ENCODE measurements at places on chromosomes 12 and 14.

DNA sequence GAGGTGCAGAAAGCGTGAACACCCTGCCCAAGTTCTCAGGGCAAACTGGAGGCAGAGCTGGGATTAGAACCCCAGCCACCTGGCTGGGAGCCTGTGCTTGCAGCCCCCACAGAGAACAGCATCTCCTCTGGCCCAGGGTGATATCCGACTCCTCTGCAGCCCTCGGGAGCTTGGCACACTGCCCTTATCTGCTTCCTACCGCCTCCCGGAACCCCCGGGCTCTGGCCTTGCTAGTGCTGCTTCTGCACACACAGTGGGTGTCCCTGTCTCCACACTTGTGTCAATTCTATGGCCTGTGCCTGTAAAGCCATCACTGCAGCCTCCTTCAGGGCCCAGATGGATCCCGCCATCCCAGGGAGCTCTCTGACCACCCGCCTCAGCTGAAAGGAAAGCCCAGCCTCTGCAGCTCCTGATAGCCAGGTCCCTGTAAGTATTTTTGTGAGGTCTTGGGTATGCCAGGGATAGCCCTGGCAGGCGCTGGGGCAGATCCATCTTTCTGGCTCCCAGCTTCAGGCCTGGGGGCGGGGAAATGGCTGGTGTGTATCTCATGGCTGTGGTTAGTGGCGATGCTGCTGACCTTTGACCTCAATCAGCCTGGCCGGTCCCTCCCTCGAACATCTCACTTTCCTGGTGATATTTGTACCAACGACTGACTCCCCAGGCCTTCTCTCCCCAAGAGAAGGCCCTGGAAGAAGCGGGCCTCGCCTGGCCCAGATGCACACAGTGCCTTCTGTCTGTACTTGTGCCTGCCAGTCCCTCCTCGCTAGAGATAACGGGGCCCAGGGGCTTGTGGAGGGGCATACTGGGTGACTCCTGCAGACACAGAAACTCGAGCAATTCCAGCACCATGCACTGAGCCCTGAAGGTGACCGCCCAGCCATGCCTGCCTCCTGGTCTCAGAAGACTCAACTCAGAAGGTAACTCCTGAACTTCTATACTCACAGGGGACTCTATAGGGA is 183.8 kb downstream of the CALM1 start:
- no peak for DNase-seq

GRCh38 chr12:116361414-116362223 is 84.1 kb upstream of the MED13L start:
- DNase-seq = no peak

DNA sequence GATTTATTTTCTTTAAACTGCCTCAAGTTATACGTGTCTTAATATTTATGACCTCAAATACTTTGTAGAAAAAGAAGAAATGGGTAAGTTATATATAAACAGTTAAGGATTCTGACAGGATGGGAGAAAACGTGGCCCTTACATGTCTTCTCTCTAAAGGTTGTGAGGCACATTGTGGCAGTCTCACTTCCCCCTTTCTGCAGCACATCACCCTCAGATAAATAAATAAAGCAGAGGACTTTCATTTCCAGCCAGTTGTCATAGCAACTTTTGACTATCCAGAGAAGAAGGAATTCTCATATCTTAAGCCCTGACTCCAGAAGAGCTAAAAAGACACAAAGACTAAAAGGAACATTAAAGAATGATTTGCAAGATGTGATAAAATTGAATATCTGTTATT is 28.8 kb upstream of the CEP83 start:
- DNase-seq = no peak

- DNase-seq = no peak
These were observed 97.2 kb downstream of the LGMN start for GRCh38 chr14:92651106-92651757.

DNA sequence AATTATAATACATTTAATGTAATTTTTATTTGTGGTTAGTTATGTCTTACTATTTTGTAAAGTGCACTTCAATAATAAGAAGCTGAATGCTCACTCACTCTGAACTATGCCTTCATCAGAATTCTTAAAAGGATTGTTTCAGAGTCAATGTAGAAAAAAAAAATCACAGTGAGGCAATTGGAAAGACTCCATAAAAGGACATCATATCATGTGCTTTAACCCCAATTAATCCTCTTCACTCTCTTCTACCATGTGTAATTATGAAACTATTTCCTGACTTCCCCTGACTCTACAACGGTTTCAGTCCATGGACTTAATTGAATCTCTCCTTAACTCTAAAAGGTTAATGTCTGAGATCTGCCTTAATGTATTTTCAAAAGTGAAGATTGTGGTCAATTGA is 250.4 kb upstream of the ALG10 start:
- DNase-seq = no peak

GRCh38 chr12:119204131-119204530 is 25.4 kb downstream of the HSPB8 start:
- no peak for DNase-seq

DNA sequence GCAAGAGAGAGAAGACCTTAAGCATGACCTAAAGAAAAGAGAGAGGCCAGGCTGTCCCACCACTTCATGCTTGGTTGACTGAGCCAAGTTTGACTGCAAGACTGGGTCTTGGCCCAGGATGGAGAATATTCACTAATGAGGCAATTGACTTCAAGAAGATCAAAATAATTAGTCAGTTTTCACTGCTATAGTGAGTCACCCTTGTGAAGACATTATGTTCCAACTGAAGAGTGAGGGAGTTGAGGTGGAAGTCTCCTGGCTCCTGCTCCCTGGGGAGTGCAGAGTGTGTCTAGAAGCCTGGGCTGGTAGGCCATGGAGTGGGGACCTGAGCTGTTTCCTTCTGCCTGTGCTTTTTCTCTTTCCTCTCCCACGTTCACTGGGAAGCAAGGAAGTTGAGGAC is 117.6 kb downstream of the CACNA1C start:
- no peak for DNase-seq

DNA sequence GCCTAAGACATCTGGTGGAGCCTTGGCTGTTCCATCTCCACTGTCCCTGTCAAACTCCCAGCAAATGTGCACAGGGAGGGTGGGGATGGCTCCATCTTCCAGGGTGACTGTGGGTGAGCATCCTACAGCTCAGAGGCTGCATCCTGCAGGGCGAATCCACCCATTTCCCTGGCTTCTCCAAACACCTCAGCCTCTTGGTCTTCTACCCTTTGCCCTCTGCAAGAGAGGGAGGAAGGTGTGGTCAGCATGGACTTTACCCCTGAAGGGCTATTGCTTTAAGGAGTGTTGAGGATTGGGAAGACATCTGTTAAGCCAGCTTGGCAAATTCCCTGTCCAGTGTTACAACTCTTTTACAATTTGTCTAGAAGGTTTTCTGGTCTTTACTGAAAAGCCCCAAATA is 23.1 kb upstream of the DGLUCY start:
- DNase-seq = no peak

GRCh38 chr14:50669441-50669986 is 1.4 kb upstream of the SAV1 start:
- no peak for DNase-seq

GRCh38 chr12:40474630-40475029 is 217.6 kb upstream of the CNTN1 start:
- no peak for DNase-seq

DNA sequence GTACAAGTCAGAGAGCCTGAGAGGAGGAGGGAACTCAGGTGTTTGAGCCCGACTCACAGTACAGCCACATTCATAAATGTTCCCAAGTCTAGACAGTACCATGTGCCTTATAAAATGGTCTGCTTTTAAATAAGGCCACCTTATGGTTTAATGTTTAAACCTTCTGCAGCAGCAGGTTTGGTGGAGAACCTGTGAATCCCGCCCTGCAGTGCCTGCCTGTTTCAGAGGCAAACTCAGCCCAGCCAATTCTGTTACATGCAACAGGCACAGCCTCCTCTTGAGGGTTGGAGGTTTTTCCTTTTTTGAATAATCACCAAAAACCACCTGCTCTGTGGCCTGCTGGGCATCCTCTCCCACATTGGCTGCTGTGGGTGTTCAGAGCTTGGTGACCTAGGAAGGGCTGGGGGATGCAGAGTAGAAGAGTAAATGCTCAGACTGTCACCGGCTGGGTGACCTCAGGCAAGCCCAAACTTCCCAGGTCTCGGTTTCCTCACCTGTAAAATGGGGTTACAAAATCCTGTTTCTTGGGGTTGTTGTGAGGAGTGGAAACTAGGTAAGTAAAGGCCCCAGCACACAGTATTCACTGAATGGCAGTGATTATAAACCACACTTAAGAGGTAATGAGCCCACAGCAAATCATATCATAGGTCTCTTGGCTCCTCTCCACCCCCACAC is 28.0 kb downstream of the NUAK1 start:
- DNase-seq = no peak

DNA sequence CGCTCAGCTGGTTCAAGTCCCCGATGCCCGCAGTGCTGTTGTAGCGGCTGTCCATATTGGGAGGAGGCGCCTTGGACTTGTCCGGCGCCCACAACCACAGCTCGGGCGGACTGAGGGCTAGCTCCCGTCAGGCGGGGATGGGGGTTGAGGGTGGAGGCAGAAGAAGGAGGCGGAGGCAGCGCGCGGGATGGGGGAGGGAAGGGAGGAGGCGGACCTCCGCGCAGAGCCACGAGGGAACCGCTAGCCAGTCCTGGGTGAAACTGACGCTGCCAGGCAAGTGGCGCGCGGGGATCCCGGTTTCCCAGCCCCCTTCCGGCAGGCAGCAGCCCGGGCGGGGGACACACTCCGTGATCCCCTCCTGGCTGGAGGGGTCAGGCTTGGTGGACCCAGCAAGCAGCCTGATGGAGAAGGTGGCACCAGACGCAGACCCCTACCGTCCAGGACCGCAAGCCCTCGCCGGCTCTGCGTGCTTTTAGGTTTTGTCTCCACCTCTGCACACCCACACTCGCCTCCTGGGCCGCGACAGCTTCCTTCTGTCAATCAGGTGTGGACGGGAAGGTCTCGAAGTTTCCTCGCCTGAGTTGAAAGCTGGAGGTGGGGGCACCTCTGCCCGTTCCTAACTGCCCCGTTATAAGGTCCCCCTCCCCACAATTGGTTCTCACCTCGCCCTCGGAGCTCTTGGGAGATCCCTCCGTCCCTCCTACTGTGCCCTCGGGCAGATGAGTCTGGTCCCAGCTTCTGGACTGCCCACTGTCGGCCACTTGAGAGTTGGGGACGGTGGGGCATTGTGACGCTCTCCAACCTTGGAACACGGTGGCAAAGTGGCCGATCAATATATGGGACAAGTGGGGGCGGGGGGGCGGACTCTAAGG is at the start of gene CPNE8:
Gene CPNE8, minus strand, starts transcription at position 112 of the 872 bp plus-strand sequence. Its CDS starts 57 bp downstream, at position 55.
- DNase-seq = peak; percentile 70

DNA sequence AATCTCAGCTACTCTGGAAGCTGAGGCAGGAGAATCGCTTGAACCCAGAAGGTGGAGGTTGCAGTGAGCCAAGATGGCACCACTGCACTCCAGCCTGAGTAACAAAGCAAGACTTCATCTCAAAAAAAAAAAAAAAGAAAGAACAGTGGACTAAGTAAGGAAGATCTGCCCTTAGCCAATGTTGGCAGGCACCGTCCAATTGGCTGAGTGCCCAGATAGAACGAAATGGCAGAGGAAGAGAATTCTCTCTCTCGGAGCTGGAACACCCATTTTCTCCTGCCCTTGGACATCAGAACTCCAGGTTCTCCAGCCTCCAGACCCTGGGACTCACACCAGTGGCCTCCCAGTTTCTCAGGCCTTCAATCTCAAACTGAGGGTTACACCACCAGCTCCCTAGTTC is 49.9 kb downstream of the ESR2 start:
- DNase-seq = no peak

GRCh38 chr14:91911474-91912032 is 35.9 kb downstream of the FBLN5 start:
- DNase-seq = peak; percentile 71

DNA sequence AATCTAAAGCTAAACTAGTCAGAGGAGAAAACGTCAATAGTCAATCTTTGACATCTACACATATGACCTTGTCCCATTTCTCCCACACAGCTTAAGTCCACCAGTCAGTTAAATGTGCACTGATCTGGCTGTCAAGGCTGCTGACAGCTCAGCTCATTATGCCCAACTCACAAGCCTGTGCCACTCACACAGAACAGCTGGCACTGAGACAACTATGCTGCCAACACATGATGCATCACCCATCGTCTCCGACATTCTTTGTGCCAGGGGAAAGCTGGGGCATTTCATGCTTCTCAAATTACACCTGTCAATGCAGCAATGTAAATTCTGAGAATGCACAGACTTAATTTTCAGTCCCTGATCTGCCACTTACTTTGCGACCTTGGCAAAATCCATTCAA is 25.3 kb downstream of the GNS start:
- DNase-seq = no peak

DNA sequence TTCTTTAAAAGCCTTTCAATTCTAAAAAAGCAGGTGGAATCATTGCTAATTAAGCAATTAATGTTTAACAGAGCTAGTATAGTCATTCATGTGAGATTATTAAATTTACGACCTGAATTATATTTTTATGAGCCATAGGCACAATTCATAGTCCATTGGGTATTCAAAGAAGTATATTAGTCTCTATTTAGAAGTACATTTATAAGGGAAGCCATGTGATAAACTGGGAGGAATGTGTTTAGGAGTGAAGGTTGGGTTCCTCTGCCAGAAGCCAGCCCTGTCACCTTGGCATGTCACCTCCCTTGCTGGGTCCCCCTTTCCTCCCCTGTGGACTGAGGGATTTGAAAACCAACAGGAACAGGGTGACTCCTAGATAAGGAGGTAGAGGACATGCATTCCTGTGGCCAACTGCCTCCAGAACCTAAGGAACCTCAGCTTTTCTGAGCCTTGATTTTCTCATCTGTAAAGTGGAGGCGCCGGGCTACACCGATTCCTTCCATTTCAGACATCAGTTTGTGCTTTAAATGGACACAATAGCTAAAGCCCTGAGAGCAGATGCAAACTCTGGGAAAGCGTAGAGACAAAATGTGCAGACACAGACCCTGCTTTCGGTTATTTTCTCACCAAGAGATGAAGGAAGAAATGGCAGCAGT is 5.4 kb upstream of the KRT2 start:
- DNase-seq = no peak

GRCh38 chr12:116179384-116179783 is 98.1 kb downstream of the MED13L start:
- no peak for DNase-seq

DNA sequence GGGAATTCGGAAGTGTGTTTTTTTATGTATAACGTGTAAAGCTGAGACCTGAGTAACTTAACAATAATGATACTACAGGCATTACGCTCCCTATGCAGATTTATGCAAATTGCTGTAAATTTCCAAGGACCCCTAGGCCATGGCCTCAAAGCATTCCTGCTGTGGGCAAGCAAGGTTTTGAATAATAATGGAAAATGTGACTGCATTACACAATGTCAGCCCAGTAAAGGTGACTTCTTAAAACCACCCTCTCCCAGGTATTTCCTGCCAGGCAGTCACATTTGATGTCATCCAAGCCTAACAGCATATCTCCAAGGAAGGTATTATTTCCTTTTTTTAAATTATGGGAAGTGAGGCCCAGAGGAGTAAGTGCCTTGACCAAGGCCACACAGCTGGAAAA is 621.0 kb downstream of the BCL11B start:
- no peak for DNase-seq

DNA sequence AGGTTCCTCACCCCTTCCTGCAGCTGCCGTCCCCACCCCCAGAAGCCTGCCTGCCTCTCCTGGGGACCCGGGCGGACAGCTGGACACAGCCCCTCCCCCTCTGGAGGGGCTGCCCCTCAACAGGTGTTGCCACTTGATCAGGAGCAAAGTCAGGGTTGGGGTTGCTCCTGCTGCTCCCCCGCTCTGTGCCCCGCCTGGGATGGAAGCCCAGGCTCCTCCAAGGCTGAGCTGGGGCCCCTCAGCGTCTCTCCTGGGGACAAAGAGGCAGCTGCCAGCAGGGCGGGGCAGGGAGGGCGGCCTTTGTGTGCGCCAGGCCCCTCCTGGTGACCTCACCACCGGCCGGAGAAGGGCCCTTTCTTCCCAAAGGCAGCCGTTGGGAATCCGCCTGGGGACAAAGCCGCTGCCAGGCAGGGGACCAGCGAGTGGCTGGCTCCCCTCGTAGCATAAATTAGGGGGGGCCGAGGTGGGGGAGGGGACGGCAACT is 13.7 kb downstream of the TRMT61A start:
- DNase-seq = no peak

Measured in HEK293T (cell line).